T1000 (cell line): ENCODE measurements at places on chromosomes 12 and 14.

DNA sequence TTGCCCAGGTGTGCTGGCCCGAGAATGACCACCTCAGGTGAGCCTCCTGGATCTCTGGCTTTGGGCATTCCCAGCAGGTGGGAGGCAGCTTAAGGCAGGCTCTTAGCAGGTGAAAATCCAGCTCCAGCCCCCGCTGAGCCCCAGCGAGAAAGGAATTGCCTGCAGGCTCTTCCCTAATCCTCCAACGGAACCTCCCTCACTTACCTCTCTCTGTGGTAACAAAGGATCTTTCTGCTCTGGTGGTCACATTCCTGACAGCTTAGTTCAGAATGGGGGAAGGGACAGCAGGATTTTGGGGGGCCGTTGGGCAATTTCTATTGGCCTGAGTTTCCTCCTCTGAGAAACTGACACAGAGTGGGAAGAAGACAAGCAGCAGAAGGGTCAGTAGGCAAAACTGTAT is 116.0 kb upstream of the LHX5 start:
- DNase-seq, result no peak

- no peak for DNase-seq
These were observed 273.4 kb downstream of the FOXN3 start for GRCh38 chr14:89143595-89143994.

- DNase-seq, result no peak
These were observed 558.3 kb downstream of the GALC start for GRCh38 chr14:87434680-87435079.

GRCh38 chr14:97005934-97006333 is 208.8 kb downstream of the VRK1 start:
- DNase-seq, result no peak
